Thyroid gland (tissue), 4 donors: ENCODE measurements at places on chromosomes 3 and 15.

GRCh38 chr3:40516201-40516600, 8.6 kb upstream of the ZNF621 start:
- DNase-seq: no peak

DNA sequence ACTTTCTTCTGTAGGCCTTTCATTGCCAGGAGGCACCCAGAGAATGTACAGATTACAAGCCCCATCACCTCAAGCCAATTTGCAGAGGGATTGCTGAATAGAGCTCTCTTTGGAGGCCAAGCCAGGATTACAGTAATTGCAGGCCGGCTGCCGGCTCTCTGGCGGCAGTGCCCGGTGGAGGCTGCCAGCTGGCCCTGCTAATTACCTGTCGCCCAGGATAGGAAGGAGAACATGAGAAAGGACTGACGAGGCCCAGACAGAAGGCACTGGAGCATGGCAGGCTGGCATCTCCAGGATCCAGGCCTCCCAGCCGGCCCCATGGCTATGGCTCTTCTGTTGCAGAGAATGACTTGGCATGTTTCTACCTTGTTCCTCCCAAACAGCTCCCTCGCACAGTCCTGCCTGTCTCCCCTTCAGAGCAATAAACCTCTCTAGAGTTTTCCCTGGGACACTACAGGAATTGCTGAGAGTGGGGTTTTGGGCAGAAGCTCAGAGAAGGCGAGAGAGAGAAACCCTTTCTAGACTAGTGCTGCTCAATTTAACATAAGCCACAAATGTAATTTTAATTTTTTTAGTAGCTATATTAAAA, 273.6 kb upstream of the PROK2 start:
- peak; percentile 39 for DNase-seq

GRCh38 chr15:52050416-52050815, 31.4 kb downstream of the MAPK6 start:
- no peak for DNase-seq

GRCh38 chr15:40782609-40783227, 12.9 kb downstream of the C15orf62 start:
- peak; percentile 79 for DNase-seq

- DNase-seq: no peak
Measured at GRCh38 chr3:150450916-150451315, 42.8 kb downstream of the TSC22D2 start.

- no peak for DNase-seq
Measured at GRCh38 chr3:52689151-52689550, 3.3 kb downstream of the GNL3 start.

- DNase-seq: no peak
Measured at GRCh38 chr3:122430371-122430770, 14.5 kb upstream of the WDR5B start.

DNA sequence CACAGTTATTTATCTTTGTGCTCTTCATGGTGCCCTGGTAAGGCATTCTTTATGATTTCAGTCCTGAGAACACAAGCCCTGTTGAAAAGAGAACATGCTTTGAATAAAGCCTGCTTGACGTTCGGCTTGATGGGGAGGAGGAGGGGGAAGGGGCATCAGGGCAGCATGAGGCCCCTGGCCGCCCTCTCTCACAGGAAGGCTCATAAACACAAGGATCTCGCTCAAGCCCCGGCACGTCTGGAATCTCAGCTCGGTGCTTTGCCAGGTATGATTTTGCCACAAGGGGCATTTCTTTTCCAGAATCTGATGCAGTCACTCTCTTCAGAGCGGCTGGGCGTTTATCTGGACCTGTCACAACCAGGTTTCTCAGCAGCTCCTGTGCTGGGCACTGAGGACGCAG, 129.4 kb downstream of the DNAJB8 start:
- DNase-seq: no peak

GRCh38 chr3:52280050-52280461, 1.6 kb upstream of the WDR82 start:
- DNase-seq: no peak
